ENCODE measurements at places on chromosomes 2 and 18. TPM values are rescaled to one million over a fixed set of nuclear protein-coding genes. Genes with fewer than 3 reads are reported as not detected.
A peak's percentile ranks its signal among the peaks of the same experiment; 100 is the strongest.

DNA sequence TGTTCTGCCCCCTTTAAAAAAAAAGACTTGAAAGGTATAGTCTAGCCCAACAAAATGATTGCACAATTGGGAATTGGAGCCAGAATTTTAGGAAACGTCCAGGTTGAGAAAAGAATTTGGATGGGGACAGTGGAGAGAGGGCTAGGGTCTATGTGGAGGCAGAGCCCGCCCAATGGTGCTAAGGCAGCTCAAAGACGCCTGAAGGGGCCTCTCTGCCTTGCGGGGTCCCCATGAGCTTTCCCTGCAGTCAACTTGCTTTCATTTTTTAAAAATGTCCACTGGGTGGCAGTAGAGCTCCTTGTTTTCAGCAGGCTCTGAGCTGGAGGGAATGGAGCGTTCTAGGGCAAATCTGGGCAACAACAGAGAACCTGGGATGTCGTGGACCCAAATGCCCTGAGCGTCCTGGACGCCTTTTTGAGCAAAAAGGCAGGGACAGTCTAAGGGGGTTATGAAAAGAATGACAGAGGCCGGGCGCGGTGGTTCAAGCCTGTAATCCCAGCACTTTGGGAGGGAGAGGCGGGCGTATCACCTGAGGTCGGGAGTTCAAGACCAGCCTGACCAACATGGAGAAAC, 40.2 kb upstream of the ITM2C start:
- peak; percentile 64 for DNase-seq
- peaks cover 9% of the 10 kb centered on the region for H3K27me3 ChIP-seq
- no peaks in the 10 kb centered on the region for H3K4me1 ChIP-seq
- H3K4me3 ChIP-seq = no peak overlapping the region
- H3K36me3 ChIP-seq = no peaks in the 10 kb centered on the region
- no peak overlapping the region for H3K27ac ChIP-seq

DNA sequence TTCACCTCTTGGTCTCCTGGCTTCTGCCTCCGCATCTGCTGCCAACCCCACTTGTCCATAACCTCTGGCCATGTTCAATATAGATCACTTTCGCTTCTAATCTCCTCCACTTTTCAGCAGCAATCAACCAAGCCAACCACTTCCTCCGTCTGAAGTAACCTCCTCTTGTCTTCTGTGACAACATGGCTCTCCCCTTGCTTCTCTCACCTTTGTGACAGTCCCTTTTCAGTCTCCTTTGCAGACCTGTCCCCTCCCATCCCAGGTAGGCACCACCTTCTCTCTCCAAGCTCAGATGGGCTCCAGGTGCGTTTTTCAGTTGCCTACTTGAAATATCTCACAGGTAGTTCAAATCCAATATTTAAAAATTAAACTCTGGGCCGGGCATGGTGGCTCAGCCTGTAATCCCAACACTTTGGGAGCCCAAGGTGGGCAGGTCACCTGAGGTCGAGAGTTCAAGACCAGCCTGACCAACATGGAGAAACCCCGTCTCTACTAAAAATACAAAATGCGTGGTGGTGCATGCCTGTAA, 4.7 kb upstream of the PSD4 start:
- no peak overlapping the region for H3K27ac ChIP-seq
- no peaks in the 10 kb centered on the region for H3K36me3 ChIP-seq
- H3K27me3 ChIP-seq = no peaks in the 10 kb centered on the region
- H3K4me3 ChIP-seq = no peak overlapping the region
- no peaks in the 10 kb centered on the region for H3K4me1 ChIP-seq

DNA sequence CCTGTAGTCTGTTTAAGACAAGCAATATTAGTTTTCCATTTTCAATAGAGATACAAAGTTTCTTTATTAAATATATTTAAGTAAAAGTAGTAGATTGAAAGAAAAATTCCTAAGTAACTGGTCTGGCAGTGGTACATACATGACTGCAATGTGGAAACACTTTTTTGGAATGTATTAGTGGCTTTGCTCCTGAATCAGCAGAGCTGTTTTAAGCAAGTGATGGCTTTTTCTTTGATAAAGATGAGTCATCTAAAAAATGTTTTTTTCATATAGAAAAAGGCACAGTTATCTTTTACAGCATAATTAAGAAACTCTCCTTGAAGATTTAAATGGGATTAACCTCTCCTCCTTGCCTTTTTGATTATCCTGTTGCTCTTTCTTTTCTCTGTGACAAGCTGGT, 34.9 kb downstream of the KDM3A start:
- no peaks in the 10 kb centered on the region for H3K4me1 ChIP-seq
- DNase-seq = no peak
- H3K27ac ChIP-seq = no peak overlapping the region

- DNase-seq = no peak
- no peak overlapping the region for H3K4me3 ChIP-seq
- H3K27ac ChIP-seq = no peak overlapping the region
- no peaks in the 10 kb centered on the region for H3K27me3 ChIP-seq
These were observed 571.3 kb downstream of the SUCLG1 start for GRCh38 chr2:83887757-83888156.

- H3K36me3 ChIP-seq = no peaks in the 10 kb centered on the region
- DNase-seq = no peak
- no peaks in the 10 kb centered on the region for H3K27me3 ChIP-seq
- H3K27ac ChIP-seq = no peak overlapping the region
- no peaks in the 10 kb centered on the region for H3K4me1 ChIP-seq
These were observed 42.3 kb downstream of the AQP12A start for GRCh38 chr2:240733803-240734495.

DNA sequence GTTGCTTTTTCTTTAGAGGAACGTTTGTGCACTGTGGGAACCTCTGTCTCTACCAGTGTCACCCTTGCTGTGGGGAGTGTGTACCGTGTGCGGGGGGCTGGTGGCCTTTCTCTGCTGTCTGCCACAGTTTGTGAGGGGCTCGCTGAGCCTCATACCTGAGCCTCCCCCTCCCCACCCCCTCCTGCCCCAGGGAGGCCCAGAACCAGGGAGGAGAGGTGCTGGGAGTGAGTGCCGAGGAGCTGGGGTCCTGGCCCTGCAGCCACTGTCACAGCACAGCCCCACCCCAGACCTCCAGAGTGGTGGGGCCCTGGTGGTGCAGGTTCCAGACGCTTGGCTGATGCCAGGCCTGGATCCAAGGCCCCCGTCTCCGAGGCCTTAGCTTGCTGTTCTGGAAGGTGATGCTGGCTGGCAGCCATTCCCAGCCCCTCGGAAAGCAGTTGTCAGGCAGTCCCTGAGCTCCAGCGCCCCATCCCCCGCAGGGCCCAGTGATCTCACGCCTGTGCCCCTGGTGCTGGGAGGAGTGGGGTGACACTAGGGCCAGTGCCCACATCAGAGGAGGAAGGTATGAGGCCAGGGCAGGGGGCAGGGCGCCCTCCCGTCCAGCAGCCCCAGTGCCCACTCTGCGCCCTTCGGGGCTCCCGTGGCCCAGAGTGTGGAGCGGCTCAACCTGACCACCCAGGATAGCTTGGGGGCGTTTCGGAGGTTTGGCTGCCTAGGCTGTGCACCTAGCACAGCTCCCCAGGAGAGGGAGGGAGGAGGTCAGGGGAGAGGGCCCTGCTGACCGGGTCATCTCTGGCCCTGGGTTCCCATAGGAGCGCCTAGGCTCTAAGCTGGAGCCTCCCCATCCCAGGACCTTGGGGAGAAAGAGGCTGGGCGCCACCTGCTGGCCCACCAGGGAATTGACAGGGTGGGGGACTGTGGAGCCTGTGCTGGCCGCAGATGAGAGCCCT, 53.0 kb upstream of the ALPP start:
- H3K27ac ChIP-seq = no peak overlapping the region
- DNase-seq = peak; percentile 78
- H3K4me1 ChIP-seq = no peaks in the 10 kb centered on the region
- H3K36me3 ChIP-seq = no peaks in the 10 kb centered on the region

The RPRM gene
- total RNA-seq = not detected

The SMAD7 gene
- total RNA-seq = 21.6 TPM

- H3K27me3 ChIP-seq = no peaks in the 10 kb centered on the region
- no peak for DNase-seq
- no peaks in the 10 kb centered on the region for H3K36me3 ChIP-seq
- H3K4me3 ChIP-seq = no peak overlapping the region
- no peaks in the 10 kb centered on the region for H3K4me1 ChIP-seq
These were observed 142.7 kb downstream of the ADCYAP1 start for GRCh38 chr18:1047406-1047805.

DNA sequence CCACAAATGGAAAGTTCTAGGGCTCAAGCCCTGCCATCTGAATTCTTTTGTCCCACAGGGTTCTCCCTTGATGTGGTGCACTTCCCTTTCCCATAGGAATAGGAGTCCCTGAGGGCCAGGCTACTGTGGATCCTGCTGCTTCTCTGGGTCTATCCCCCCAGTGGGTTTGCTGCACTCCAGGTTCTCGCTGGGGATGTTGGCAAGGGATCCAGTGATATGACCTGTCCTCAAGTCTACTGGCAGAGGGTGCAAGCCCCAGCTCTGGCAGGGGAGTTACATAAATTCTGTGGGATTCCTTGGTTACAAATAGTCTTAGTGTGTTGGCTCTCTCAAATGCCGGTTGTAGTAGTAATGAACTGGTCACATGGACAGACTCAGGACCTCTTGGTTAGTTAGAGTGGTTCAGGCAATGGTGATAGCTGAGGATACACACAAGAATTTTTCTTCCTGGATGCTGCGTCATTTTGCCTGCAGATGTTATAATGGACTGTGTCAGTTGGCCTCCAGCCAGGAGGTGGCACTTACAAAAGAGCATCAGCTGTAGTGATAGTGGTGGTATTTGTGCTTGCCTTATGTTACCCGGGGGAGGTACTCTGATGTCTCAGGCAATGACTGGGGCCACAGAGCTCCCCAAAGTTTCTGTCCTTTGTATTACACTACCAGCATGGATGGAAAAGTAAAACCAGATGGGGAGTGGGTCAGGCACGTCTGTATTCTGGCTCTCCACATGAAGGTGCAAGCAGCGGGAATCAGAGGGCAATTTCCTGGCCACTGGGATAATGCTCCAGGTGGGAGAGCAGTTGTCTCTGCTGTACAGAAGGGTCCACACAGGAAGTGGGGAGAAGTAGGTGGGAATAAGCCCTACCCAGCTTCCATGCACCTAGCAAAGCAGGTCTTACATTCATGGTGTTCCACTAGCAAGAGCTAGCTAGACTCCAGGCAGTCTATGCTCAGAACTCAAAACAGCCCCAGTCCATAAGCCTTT, 267.9 kb downstream of the SOX11 start:
- H3K4me3 ChIP-seq = no peak overlapping the region
- H3K4me1 ChIP-seq = no peaks in the 10 kb centered on the region
- no peak for DNase-seq

- H3K4me3 ChIP-seq = no peak overlapping the region
These were observed 4.5 kb downstream of the RHOB start for GRCh38 chr2:20451341-20451740.

GRCh38 chr2:102119255-102119654, 23.3 kb upstream of the IL1R1 start:
- H3K27ac ChIP-seq = no peak overlapping the region
- H3K4me3 ChIP-seq = no peak overlapping the region
- no peaks in the 10 kb centered on the region for H3K36me3 ChIP-seq
- DNase-seq = no peak

- H3K27me3 ChIP-seq = no peaks in the 10 kb centered on the region
- no peaks in the 10 kb centered on the region for H3K4me1 ChIP-seq
- H3K27ac ChIP-seq = no peak overlapping the region
- H3K4me3 ChIP-seq = no peak overlapping the region
These were observed 229.8 kb downstream of the CCDC178 start for GRCh38 chr18:33210575-33211189.

GRCh38 chr2:46147626-46148368, 149.4 kb upstream of the EPAS1 start:
- H3K4me1 ChIP-seq = peaks cover 1% of the 10 kb centered on the region
- H3K4me3 ChIP-seq = no peak overlapping the region
- no peak for DNase-seq
- H3K27me3 ChIP-seq = no peaks in the 10 kb centered on the region
- H3K27ac ChIP-seq = no peak overlapping the region

The FLACC1 gene
- total RNA-seq = 2.1 TPM

GRCh38 chr2:169717691-169718063, 16.0 kb upstream of the KLHL23 start:
- no peak for DNase-seq
- H3K4me1 ChIP-seq = peaks cover 17% of the 10 kb centered on the region
- H3K36me3 ChIP-seq = no peaks in the 10 kb centered on the region
- no peak overlapping the region for H3K27ac ChIP-seq

- peak overlapping the region; percentile 26 for H3K27ac ChIP-seq
- no peak overlapping the region for H3K4me3 ChIP-seq
- no peaks in the 10 kb centered on the region for H3K36me3 ChIP-seq
- no peaks in the 10 kb centered on the region for H3K4me1 ChIP-seq
- no peaks in the 10 kb centered on the region for H3K27me3 ChIP-seq
These were observed 214.2 kb downstream of the PTGR3 start for GRCh38 chr18:74994502-74995418.

DNA sequence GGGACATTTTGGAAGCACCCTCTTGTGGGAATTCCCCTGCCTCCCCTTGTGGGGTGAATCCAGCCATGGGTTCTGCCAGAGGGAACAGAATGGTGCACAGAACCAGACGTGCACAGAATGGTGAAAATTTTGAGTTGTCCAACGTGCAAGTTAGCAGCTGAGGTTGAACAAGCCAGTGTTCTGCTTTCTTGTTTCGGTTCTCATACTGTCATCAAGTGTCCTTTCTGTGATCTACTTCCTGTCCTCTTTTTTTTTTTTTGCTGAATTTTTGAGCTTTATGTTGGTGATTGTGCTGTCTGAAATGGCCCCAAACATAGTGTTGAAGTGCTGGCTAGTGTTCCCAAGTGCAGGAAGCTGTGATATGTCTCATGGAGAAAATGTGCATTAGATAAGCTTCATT, 21.5 kb upstream of the REEP1 start:
- no peak overlapping the region for H3K4me3 ChIP-seq
- H3K27ac ChIP-seq = no peak overlapping the region
- H3K36me3 ChIP-seq = no peaks in the 10 kb centered on the region
- no peaks in the 10 kb centered on the region for H3K27me3 ChIP-seq
- DNase-seq = no peak

GRCh38 chr18:56870982-56871381, 219.8 kb downstream of the WDR7 start:
- no peak overlapping the region for H3K4me3 ChIP-seq
- no peak overlapping the region for H3K27ac ChIP-seq
- DNase-seq = no peak
- H3K4me1 ChIP-seq = no peaks in the 10 kb centered on the region
- no peaks in the 10 kb centered on the region for H3K36me3 ChIP-seq
- no peaks in the 10 kb centered on the region for H3K27me3 ChIP-seq

DNA sequence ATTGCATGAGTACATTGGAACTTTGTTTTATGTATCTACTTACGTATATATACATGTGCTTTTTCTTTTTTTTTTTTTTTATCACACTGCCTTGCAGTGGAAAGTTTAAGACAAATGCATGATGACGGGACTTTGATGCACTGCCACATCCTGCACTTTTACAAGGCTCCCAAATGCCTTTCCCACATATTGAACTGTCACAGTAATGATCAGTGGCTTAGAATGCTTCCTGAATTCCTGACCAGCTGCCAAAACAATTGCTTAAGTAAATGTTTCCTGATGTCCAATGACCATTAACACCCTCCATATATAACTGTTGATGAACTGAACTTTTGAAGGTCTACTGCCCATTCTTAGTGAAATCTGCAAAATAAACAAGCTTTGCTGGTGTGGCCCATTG, 60.2 kb downstream of the LYPD6B start:
- no peak for DNase-seq
- no peaks in the 10 kb centered on the region for H3K4me1 ChIP-seq
- H3K4me3 ChIP-seq = no peak overlapping the region
- H3K36me3 ChIP-seq = no peaks in the 10 kb centered on the region
